ENCODE measurements at places on chromosomes 3 and 15.

- DNase-seq: no peak
Measured at GRCh38 chr3:52128118-52128683, 26.0 kb downstream of the POC1A start.

DNA sequence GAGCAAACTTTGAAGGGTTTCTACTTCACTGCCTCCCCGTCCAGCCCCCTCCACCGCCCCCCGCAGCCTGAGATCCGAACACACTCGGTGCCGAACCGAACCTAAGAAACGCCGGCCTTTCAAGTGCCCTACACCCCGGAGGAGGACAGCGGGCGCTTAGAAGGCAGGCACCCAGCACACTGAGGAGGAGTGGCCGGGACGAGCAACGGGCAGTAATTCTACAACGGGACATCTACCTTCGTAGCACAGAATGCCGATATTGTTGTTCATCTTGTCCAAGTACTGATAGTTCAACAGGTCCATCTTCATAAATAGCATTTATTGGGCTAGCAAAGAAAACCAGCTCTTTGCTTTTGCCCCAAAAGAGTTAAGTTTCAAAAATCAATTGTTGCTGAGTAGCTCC is 513 bp downstream of the VGLL4 start:
- peak; percentile 10 for DNase-seq

DNA sequence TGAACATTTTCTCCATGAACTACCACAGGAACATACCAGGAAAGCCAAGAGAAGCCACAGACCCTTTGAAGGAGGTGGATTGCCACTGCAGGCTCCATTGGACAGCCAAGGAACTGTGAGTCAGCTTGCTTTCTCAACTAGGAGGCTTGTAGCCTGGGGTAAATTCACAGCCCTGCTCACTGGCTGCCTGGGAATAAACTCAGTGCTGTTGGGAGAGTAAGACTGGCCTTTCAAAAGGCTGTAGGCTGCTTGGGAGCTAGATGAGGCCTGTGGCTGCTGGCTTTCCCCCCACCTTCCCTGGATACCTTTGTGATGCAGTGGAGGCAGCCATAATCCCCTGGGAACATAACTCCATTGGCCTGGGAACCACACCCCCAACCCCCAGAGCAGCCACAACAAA is 223.5 kb upstream of the RBMS3 start:
- no peak for DNase-seq

GRCh38 chr3:14206548-14207177 is 28.0 kb downstream of the LSM3 start:
- no peak for DNase-seq

- DNase-seq: no peak
Measured at GRCh38 chr3:114192136-114192535, 13.3 kb upstream of the DRD3 start.

DNA sequence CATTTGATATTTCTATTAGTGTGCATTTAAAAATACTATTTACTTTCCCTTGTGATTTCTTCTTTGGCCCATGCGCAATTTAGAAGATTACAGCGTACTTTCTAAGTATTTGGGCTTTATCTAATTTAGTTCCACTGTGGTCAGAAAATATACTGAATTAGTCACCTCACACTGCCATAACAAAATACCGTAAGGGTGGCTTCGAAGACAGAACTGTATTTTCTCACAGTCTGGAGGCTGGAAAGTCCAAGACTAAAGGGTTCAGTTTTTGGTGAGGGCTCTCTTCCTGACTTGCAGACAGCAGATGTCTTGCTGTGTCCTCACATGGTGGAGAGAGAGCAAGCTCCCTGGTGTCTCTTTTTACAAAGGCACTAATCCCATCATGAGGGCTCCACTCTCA is 286.2 kb downstream of the ADAMTSL3 start:
- no peak for DNase-seq

GRCh38 chr3:104005815-104006214 is 1360.9 kb upstream of the ALCAM start:
- DNase-seq: no peak

DNA sequence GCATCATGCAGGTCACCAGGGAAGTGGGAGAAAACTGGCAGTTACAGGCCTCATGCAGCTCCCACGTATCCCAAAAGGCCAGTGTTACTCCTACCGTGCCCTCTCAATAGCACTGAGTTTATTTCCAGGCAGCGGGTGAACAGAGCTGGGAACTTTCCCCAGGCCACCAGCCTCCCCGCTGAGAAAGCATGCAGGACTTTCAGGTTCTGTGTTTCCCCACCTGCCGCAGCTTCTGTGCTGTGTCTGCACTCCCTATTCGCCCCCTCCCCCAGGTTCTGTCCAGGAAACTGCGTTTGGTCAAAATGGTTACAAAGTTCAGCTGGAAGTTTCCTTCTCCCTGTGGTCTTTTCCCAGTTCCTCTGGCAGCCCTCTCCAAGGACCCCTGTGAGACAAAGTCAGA is 21.4 kb downstream of the NEK11 start:
- no peak for DNase-seq

DNA sequence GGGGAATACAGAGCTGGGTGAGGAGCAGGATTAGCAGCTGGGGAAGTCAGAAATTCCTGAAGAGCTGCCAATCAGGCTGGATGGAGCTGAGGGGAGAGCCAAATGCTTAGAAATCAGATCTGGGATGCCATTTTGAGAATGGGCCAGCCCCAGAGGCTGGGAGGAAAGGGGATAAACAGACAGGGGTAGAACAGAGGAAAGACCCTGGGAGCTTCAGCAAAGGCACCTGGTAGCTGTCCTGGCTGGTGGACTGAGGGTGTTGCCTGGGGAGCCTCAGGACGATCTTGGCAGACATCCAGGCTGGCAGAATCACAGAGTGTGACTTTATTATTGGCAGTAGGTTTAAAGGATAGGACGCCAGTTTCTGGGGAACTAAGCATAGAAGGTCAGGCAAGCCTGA is 97.8 kb downstream of the SQOR start:
- no peak for DNase-seq

DNA sequence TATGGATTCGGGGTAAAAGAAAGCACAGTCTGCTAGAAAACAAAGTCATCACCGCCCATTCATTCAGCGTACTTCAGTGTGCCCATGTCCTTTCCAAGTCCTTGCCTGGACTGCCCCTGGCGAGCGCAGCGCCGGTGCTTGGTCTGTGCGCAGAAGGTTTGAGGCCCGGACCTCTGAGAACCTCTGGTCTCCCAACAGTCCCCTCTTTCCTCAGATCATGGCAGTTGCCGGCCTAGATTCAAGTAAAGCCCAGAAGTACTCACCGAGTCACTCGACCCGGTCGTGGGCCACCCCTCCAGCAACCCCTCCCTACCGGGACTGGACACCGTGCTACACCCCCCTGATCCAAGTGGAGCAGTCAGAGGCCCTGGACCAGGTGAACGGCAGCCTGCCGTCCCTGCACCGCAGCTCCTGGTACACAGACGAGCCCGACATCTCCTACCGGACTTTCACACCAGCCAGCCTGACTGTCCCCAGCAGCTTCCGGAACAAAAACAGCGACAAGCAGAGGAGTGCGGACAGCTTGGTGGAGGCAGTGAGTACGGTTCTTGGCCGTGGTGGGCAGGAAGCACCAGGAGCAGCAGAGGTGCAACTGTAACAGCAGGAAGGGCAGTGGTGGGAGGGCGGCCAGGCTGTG is 36.3 kb downstream of the CHDH start:
- DNase-seq: no peak

GRCh38 chr3:111692593-111693552 is 97.7 kb upstream of the ZBED2 start:
- no peak for DNase-seq

- peak; percentile 51 for DNase-seq
Measured at GRCh38 chr3:107429320-107430181, 52.3 kb downstream of the CCDC54 start.

GRCh38 chr3:107942244-107942643 is 148.6 kb downstream of the CD47 start:
- no peak for DNase-seq

DNA sequence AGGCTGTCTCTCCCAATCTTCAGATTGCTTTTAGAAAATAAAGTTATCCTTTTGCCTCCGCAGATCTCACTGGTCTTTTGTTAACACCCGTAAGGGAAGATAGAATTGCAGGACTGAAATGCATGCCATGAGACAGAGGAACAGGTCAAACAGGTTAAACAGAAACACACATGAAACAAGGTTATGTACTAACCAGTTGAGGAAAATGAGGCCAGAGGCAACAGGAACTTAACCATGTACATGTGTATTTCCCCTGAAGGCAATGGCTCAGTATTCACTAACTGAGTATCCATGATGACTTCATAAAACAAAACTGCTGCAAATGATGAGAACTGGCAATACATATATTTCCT is 169.1 kb upstream of the NSMCE3 start:
- no peak for DNase-seq

GRCh38 chr15:88909956-88910831 is 3.0 kb downstream of the MFGE8 start:
- no peak for DNase-seq

DNA sequence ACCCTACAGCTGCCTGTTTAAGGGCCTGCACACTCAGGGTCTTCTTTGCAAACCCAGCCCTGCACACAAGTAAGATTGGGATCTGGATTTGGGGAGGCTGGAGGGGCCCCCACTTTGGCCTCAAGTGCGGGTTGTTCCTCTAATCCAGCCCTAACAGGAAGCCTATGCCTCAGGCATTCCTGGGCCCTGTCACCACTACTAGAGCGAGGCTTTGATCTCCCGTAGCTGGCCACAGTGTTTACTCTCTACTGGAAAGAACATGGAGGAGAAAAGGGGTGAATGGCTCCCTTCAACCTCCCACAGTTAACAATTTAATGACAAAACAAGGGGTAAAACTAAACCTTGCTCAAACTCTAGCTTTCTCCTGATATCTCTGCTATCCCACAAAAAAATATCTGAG is 48.4 kb downstream of the DZIP1L start:
- DNase-seq: no peak

DNA sequence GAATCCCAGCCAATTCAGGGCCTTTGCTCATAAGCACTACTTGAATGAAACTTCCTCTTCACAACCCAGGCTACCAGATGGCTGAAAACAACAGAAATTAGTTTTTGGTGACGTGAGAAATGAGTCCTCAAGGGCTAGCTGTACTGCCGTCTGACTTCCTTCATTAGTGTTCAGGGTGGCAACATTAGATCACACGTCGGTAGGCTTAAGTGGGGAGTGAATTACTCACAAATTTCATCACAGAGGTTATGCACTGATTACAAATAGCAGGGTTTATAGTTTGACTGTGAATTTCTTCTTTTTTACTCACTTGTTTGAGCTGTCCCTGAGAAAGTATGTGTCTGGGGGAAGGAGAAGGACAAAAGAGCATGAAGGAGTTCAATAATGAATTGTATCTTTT is 397.2 kb downstream of the GAP43 start:
- no peak for DNase-seq

DNA sequence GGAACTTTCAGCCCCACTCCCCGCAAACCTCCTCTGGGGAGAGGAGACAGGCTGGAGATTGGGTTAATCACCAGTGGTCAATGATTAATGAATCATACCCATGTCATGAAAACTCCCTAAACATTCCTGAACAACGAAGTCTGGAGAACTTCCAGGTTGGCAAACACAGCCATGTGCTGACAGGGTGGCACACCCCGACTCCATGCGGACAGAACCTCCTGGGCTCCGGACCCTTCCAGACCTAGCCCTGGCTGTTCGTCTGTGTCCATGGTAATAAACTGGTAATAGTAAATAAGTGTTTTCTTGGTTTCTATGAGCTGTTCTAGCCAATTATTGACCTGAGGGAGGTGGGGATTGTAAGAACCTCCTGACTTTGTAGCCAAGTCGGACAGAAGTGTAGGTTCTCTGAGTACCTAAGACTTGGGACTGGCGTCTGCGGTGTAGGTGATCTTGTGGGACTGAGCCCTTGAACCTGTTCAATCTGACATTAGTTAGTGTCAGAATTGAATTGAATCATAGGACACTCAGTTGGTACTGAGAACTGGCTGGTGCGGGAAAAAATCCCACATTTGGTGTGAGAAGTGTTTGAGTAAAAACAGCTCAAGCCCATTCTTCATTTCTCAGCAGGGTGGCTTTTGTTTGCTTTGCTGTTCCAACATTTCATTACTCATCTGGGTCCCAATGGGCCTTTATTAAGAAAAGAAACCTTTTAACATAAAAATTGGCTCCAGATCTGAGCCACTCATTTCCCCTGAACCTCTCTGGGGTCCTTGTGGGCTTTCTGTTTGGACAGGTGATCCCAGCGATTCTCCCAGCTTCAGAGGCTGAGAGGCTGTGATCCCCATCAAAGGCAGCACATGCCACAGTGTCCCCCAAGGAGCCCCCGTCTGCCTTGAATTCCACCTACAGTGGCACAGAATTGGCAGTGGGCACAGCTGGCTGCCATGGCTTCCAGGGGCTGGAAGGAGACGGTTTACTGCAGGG is 151.0 kb downstream of the TJP1 start:
- DNase-seq: no peak

All from activated CD4-positive, alpha-beta T cell treated with anti-CD3 and anti-CD28 coated beads, Interleukin-2, amount 50 U/mL, for 1 hour (primary cell).